Activated T-helper 9 cell treated with anti-CD3 and anti-CD28 coated beads, Interleukin-2, amount 50 U/mL, for 16 hours (primary cell): ENCODE measurements at places on chromosomes 3 and 15.

DNA sequence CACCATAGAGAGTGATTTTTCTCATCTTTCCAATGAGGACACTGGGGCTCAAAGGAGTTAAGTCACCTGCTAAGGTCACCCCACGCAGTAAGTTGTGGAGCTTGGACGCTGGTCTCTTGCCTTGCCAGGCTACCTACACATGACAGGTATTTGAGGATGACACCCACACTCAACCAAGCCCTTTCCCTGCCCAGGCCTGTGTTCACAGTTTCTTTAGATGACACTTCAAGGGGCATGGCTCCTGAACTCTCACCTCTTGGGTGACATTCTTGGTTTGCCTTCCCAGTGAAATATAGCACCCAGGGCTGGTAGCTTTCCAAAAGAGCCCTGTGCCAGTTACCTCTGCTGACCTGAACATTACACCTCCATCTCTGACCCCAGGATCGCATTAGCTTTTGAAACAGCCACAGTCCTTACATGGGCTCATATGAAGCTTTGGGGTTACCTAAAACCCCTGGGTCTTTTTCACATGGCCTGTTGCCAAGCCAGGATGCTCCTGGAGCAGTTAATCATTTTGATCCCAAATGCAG is 148.0 kb downstream of the RPLP1 start:
- no peak for DNase-seq

- no peak for DNase-seq
Measured at GRCh38 chr3:127172781-127173515, 20.0 kb upstream of the PRR23E start.

- DNase-seq, result no peak
Measured at GRCh38 chr3:44958386-44958785, 17.6 kb downstream of the ZDHHC3 start.

DNA sequence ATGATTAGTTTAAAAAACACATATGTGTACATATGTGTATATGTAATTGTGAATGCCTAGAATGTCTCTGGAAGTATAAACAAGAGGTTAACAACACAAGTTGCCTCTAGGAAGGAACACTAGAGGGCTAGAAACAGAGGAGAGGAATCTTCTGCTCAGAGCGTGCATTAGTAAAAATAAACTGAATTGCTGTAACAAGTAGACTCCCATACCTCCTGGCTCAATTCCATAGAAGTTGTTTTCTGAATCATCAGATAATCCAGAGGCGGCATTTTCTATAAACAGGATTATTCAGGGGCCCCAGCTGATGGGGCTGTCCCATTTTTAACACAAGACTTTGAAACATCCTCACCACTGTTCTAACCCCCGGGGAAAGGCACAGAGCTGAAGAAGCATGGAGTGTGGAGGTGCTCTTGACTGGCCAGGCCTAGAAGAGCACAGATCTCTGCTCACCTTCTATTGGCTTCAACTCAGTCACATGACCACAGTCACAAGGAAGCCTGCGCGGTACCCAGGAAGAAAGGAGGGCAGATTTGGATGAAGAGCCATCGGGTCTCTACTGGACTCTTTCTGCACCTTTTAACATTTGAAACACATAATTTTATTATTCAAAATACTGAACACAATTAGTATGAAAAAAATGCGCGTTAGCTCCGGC is 145.7 kb downstream of the TLE3 start:
- DNase-seq, result no peak

DNA sequence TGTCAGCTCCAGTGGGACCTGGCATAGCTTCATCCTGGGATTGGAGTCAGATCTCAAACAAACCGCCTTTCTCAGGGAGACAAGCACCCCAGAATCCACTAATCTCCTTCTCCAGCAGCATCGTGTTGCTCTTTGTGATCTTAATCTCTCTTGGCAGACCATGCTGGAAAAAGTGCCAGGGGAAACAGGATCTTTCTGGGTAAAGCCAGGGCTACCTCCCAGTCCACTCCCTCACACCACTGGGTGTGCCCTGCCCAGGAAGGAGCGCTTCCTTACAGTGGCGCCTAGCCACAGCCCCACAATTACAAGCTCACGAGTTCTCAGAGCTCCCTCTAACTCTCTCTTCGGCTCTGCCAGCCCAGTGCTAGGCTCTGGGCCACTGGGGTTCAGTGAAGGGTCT is 32.2 kb downstream of the RPLP1 start:
- no peak for DNase-seq

DNA sequence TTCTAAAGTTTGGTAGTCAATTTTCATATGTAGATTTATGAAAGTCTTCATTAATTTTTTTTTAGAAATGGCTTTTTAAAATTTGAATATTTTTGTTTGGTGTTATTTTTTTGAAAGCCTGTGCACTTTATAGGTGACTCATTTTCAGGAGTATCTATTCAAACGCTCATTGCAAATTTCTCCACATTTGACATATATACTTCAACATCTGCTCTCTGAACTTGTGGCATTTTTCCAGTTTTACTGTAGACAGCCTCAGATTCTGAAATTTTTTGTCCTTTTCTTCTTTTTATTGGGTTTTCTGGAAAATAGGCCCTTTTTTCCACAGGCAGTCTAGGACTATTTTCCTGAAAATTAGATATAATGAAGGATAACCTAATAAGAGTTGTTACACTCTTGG is 396.6 kb downstream of the RBMS3 start:
- DNase-seq, result no peak

GRCh38 chr3:87732294-87732693 is 326.5 kb downstream of the CGGBP1 start:
- DNase-seq, result no peak

DNA sequence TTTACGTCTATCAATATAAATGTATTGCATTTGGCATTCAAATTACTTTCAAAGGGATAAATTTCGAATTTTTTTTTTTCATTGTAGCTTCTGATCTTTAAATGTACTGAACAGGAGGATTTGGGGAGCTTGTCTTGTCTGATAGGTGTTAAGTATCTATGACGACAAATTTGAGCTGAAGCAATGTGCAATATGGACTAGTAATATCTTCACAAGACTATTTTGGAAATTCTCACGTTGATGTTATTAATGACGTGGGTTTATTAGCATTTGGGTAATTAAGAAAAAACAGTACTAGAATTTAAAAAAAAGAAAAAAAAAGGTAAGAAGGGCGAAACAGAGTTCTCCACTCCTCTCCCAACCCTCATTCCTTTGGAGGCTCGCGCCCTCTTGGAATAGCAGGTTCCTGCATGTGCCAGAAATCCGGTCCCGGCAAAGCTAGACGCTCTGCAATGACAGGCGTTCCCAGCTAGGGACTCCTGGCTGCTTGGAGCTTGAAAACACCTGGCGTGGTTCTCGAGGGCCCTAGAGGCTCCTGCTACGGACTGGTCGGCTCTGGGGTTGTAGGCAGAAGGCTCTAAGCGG is 648 bp upstream of the P2RY1 start:
- no peak for DNase-seq

GRCh38 chr3:191430103-191430502 is 30.9 kb upstream of the PYDC2 start:
- no peak for DNase-seq

DNA sequence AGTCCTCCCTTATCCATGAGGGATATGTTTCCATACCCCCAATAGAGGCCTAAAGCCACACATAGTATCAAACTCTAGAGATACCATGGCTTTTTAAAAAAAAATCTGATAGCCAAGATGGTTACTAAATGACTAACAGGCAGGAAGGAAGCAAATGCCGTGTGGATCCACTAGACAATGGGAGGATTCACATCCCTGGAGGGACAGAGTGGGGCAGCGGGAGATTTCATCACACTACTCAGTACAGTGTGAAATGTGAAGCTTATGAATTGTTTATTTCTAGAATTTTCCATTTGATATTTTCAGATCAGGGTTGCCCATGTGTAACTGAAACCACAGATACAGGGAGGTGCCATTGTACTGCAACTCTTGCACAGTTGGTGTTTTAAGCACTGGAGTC is 826.6 kb downstream of the SQOR start:
- no peak for DNase-seq

GRCh38 chr15:92020207-92020606 is 166.7 kb downstream of the SLCO3A1 start:
- no peak for DNase-seq
